Hepatic stellate cell (primary cell): ENCODE measurements at places on chromosomes 1 and 21.
A peak's percentile ranks its signal among the peaks of the same experiment; 100 is the strongest.

DNA sequence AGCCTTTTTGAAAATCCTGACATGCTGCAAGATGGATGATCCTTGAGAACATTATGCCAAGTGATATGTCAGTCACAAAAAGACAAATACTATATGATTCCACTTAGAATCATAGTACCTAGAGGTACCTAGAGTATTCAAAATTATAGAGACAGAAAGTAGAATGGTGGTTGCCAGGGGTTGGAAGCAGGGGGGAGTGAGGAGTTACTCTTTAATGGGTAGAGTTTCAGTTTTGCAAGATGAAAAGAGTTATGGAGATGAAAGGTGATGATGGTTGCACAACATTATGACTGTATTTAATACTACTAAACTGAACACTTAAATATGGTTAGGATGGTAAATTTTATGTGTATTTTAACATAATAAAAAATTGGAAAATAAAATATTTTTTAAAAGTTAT lies 37.9 kb upstream of the PODN start:
- DNase-seq = no peak

GRCh38 chr1:227257964-227258363 lies 60.3 kb downstream of the CDC42BPA start:
- no peak for DNase-seq

GRCh38 chr1:217354895-217355294 lies 276.0 kb downstream of the GPATCH2 start:
- no peak for DNase-seq

GRCh38 chr1:15963968-15964648 lies 11.8 kb downstream of the ZBTB17 start:
- DNase-seq = no peak

DNA sequence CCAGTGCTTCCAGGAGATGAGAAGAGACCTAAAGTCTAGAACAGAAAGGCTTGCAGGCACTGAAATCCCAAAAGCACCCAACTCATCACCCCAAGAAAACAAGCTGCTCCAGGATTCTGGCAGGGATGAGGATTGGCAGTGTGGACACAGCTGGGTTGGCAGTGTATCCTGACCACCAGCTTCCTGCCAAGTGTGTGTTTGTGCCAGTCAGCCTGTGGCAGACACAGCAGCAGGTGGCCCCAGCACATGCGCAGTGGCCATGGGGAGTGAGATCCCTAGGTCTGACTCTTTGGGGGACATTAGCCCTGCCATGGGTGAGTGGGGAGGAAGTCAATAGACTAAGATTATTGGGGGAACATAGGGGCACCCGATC lies 8.7 kb upstream of the SNAPIN start:
- no peak for DNase-seq

DNA sequence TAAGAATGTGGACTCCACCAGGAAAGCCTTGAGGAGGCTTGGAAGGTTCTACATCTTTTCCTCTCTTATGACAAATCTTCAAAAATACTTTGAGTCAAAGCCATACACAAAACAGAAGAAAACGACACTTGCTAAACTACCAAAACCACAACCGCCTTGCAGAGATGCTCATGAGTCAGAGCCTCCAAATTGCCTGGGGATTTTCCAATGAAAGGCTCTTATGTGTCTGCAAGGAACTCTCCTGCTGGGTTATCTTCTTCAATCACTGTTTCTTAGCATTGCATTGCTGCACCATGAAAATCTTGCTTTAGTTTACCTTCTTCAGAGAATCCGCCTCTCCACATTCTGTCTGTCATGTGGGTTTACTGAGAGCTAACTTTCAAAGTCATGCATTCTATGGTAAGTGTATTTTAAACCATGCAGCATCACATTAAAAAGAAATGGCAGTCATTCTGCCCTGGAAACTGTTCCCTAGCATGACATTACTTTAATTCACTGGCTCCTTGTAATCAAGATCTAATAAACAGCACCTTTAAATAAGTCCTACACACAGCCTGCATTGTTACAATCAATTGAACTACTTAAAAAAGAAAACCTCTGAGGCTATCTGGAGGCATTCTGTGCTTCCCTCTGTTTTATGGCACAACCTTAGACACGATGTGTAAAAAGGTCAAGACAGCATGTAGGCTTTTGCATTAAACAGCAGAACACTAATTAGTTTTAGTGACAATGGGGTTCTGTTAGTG lies 210.0 kb upstream of the FOXD3 start:
- DNase-seq = no peak

GRCh38 chr1:64484651-64485050 lies 14.7 kb downstream of the CACHD1 start:
- no peak for DNase-seq

DNA sequence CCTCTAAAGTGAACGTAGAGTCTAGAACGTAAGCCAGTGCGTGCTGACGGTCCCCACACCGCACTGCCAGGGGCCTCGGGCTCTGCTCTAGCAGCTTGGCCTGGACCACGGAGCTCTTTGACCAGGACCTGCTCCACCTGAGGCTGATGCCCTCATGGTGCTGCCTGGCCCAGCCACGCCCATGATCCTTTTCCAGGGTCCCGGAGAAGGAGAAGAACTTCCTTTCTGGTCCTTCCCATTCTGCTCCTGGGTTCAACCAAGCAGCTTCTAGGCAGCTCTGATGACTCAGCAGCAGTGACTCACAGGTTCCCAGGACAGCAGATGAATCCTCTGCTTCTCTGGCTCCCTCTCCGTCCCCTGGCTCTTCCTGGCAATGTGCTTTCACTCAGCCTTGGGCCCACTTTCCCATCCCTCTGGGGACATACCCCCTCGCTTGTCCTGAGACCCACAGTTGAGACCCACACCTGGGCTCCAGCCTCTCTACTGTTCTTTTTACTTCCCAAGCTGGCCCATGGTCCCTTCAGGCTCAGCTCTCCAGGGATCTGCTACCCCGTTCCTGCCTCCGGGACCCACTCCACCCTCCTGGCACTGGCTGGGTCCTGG lies 246.3 kb upstream of the RAB4A start:
- peak; percentile 67 for DNase-seq

DNA sequence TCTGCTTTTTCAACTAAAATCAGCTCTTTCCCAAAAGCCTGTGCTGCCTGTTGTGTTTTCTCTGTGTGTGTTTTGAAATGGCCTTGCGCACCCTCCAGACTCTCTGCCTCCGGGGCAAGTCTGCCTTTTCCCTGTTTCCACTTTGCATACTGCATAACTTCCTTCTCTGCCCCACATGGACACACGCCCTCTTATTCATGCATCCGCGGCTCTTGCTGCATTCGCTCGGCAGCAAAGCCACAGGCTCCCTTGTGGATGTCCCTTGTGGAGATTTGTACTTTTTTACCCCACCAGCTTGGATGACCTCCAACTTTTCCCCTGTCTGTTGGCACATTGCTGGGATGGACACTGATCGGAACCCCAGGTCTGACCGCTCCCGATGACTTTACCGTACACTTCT lies 147.6 kb downstream of the ADSS2 start:
- DNase-seq = no peak

GRCh38 chr1:32963746-32964460 lies 706 bp downstream of the RNF19B start:
- DNase-seq = peak; percentile 68

GRCh38 chr1:209791920-209792319 lies 7.6 kb upstream of the C1orf74 start:
- no peak for DNase-seq

DNA sequence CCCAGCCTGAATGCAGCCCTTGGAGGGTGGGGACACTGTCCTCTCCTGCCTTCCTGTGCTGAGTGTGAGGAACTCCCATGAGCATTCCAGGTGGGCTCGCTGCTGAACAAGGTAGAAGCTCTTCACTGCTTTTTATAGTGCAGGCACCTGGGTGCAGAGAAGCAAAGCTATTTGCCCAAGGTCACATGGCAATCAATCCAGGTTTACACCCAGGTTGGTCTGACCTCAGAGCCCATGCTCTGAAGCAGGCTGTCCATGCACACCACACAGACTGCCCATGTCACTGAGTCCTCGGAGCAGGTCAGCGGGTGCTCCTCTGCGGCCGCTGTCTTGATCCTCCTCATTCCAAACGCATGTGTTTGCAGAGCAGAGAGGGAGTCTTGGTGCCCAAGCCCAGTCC lies 323.4 kb upstream of the VAMP3 start:
- DNase-seq = no peak

- no peak for DNase-seq
Observed at GRCh38 chr1:36576551-36577110, 93.9 kb upstream of the CSF3R start.

GRCh38 chr1:54229281-54229891 lies 29.4 kb downstream of the MRPL37 start:
- peak; percentile 60 for DNase-seq

DNA sequence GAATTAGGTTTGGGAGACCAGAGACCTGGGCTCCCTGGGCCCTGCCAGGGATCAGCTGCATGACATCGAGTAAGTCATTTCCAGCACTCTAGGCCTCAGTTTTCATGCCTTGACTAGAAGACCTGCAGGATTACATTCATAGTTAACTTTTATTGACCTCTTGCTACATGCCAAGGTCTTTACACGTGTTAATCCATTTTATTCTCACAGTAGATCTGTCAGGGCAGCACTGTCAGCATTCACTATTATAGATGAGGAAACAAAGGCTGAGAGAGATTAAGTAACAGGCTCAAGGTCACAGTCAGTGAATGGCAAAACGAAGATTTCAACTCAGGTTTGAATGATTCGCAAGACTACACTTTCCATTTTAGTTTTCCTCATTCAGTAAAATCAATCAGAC lies 37.0 kb downstream of the PGM1 start:
- no peak for DNase-seq

GRCh38 chr21:35395728-35396127 lies 346.6 kb upstream of the RUNX1 start:
- DNase-seq = peak; percentile 31
